ENCODE measurements at places on chromosomes 6 and 20. TPM values are rescaled to one million over a fixed set of nuclear protein-coding genes. Genes with fewer than 3 reads are reported as not detected.

MLN gene
- not detected for total RNA-seq

ABHD16B gene
- not detected for total RNA-seq

SLC13A3 gene
- 0.40 TPM for total RNA-seq

ZNF76 gene
- total RNA-seq: 34.6 TPM

TREML1 gene
- not detected for total RNA-seq

AKIRIN2 gene
- total RNA-seq: 46.4 TPM

GRCh38 chr20:22583773-22584521 lies 425 bp downstream of the FOXA2 start:
- H3K36me3 ChIP-seq: no peaks in the 10 kb centered on the region

DNA sequence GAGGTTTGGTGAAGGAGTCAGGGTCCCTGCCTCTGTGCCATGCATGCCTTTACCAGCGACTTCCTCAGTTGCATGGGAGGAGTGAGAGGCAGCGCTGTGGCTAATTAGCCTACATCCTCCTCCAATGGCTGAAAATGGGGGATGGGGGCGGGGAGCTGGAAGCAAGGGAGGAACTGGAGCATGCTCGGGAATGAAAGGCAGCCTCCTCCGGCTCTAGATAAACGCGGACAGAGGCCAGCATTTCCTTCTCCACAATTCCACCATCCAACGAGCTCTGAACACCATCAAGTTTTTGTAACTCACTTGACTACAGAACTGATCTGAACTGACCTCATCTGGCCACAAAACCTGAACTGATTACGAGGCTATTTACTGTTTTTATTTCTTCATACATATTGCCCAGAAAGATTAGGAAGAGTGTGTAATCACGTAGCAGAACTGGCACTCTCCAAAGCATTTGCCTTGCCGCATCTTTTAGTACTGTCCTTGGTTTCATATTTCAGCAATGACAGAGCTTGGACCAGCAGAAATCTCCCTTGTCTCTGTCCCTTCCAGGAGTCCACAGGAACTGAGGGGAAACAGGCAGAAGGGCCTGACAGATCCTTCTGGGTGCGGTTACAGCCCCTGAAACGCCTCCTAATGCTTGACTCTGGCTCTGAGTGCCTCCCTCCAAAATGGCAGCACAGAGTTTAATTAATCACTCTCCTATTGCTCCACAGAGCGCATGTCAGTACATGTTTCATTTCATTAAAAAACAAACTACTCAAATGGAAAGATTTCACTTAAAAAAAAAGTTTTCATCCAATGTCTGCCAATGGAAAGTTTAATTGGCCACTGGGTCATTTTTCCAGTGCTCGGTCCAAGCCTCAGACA lies 58.2 kb upstream of the TRAF3IP2 start:
- DNase-seq: peak; percentile 38
- H3K27me3 ChIP-seq: no peaks in the 10 kb centered on the region
- peaks cover 27% of the 10 kb centered on the region for H3K4me1 ChIP-seq

GRCh38 chr6:158780246-158780884 lies 38.8 kb downstream of the EZR start:
- H3K36me3 ChIP-seq: peaks cover 30% of the 10 kb centered on the region
- no peaks in the 10 kb centered on the region for H3K27me3 ChIP-seq
- no peak overlapping the region for H3K4me3 ChIP-seq
- H3K4me1 ChIP-seq: peaks cover 12% of the 10 kb centered on the region

GRCh38 chr6:28357036-28357435 lies 7.3 kb downstream of the ZKSCAN3 start:
- H3K4me1 ChIP-seq: peaks cover 34% of the 10 kb centered on the region
- H3K4me3 ChIP-seq: no peak overlapping the region
- no peaks in the 10 kb centered on the region for H3K27me3 ChIP-seq
- H3K36me3 ChIP-seq: no peaks in the 10 kb centered on the region
- peak; percentile 54 for DNase-seq

GRCh38 chr6:52403627-52404026 lies 16.5 kb upstream of the EFHC1 start:
- H3K4me1 ChIP-seq: no peaks in the 10 kb centered on the region
- H3K27me3 ChIP-seq: no peaks in the 10 kb centered on the region
- no peak overlapping the region for H3K27ac ChIP-seq
- no peak for DNase-seq
- H3K36me3 ChIP-seq: no peaks in the 10 kb centered on the region
- no peak overlapping the region for H3K4me3 ChIP-seq

GRCh38 chr20:23870461-23870860 lies 9.1 kb downstream of the CST5 start:
- DNase-seq: no peak
- H3K4me1 ChIP-seq: no peaks in the 10 kb centered on the region
- no peaks in the 10 kb centered on the region for H3K36me3 ChIP-seq
- H3K27me3 ChIP-seq: peaks cover 8% of the 10 kb centered on the region

GRCh38 chr6:11253594-11253993 lies 21.1 kb upstream of the NEDD9 start:
- DNase-seq: no peak
- H3K36me3 ChIP-seq: no peaks in the 10 kb centered on the region
- H3K4me1 ChIP-seq: peaks cover 22% of the 10 kb centered on the region
- no peaks in the 10 kb centered on the region for H3K27me3 ChIP-seq
- H3K4me3 ChIP-seq: no peak overlapping the region

DNA sequence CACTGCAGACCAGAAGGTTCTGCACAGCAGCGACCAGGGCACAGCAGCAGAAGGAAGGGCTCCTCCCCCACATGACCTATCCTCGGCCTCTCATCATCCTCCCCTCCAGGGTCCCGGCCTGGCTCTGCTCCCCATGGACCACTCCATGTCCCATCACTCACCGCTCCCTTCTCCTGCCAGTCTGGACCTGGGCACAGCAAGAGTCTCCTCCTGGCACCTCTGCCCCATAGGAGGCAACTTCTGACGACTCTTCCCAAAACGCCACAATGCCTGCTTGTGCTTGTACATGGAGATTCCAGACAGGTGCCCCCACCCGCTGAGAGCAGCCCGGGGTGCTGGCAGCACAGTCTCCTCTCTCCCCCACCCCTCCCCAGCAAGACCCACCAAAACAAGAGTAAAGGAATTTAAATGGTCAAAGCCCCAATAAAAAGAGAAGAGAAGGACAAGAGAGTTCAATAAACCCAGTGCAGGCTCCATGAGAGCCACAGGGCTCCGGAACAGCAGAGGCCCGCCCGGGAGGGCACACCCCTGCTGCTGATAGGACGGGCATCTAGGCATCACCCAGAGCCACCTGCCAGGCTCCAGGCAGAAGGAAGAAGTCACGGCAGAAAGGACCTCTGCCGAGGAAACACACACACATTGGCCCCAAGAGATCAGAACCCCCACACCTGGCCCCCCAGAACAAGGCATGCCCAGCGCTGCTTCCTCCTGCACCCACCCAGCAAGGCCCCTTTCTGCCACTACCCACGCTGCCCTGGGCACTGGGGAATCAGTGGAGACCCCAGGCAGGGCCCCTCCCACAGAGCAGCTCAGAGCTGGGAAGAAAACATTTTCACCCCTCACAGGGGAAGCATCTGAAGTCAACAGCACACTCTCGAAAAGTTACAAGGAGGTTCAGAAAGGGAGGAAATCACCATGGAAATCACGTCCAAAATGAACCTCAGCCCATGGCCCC lies 15.2 kb downstream of the TAF4 start:
- H3K27me3 ChIP-seq: no peaks in the 10 kb centered on the region
- H3K4me1 ChIP-seq: no peaks in the 10 kb centered on the region
- H3K27ac ChIP-seq: no peak overlapping the region
- H3K4me3 ChIP-seq: no peak overlapping the region
- H3K36me3 ChIP-seq: no peaks in the 10 kb centered on the region

DNA sequence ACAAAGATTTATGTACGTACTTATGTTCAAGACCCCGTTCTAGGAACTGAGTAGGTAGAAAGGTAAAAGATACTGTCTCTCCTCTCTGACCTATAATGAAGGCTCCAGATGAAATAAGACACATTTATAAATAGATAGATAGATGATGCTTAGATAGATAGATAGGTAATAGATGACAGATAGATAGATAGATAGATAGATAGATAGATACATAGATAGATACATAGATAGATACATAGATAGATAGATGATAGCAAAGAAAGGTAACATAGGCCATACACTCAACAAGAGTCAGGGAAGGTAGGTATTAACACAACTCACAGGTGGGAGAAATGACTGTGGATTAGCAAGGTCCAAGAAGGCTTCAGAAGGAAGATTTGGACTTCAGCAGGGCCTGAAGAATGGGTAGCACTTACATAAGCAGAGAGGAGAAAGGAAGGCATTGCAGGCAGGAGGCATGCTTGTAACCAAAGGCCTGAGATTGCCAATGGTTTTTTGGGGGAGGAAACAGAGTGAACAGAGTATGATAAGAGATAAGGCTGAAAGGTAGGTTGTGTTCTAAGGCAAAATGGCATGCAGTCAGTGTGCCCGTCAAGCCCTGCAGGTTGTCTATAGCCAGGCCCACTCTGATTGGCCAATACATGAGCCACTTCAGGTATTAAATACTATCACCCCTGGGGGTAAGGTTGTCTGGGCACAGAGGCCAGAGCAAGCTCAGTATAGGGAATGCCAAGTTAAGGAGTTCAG lies 7.7 kb upstream of the MYB start:
- no peak overlapping the region for H3K27ac ChIP-seq
- DNase-seq: no peak
- no peak overlapping the region for H3K4me3 ChIP-seq
- no peaks in the 10 kb centered on the region for H3K27me3 ChIP-seq
- no peaks in the 10 kb centered on the region for H3K4me1 ChIP-seq

- H3K4me1 ChIP-seq: no peaks in the 10 kb centered on the region
- no peaks in the 10 kb centered on the region for H3K36me3 ChIP-seq
- no peak overlapping the region for H3K27ac ChIP-seq
- H3K27me3 ChIP-seq: no peaks in the 10 kb centered on the region
- no peak overlapping the region for H3K4me3 ChIP-seq
- DNase-seq: no peak
Measured at GRCh38 chr6:39204646-39205244, 24.5 kb downstream of the KCNK5 start.

GRCh38 chr6:108793516-108794251 lies 54.5 kb upstream of the ARMC2 start:
- no peak overlapping the region for H3K27ac ChIP-seq
- no peak overlapping the region for H3K4me3 ChIP-seq
- peaks cover 3% of the 10 kb centered on the region for H3K4me1 ChIP-seq
- no peak for DNase-seq
- H3K36me3 ChIP-seq: no peaks in the 10 kb centered on the region

DNA sequence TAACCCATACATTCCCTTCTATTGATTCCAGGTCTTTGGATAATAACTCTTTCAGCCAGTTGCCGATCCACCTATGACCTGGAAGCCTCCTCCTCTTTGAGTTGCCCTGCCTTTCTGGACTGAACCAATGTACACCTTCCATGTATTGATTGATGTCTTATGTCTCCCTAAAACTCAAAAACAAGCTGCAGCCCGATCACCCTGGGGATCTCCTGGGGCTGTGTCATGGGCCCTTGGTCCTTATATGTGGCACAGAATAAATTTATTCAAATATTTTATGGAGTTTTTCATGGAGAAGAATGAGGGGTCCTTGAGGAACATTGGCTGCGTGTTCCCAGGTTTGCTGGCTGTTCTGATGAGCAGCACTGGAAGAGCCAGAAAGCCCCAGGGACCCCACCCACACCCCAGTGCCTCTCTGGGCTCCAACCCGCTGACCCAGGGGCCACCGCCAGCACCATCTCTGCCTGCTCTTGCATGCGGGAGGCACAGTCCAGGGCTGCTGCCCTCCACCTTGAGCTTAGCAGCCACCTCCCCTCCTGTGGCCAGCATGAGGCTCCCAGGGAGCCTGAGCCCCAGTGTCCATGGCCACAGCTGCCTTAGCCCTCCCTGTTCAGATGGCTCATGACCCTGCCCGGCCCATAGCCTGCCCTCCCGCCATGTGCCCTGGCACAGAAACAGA lies 36.5 kb upstream of the CST7 start:
- H3K27ac ChIP-seq: no peak overlapping the region
- H3K36me3 ChIP-seq: no peaks in the 10 kb centered on the region
- H3K4me1 ChIP-seq: no peaks in the 10 kb centered on the region
- no peaks in the 10 kb centered on the region for H3K27me3 ChIP-seq

- H3K36me3 ChIP-seq: no peaks in the 10 kb centered on the region
- H3K4me3 ChIP-seq: no peak overlapping the region
- DNase-seq: peak; percentile 98
Measured at GRCh38 chr20:52031563-52032303, 159.8 kb downstream of the ZFP64 start.

DNA sequence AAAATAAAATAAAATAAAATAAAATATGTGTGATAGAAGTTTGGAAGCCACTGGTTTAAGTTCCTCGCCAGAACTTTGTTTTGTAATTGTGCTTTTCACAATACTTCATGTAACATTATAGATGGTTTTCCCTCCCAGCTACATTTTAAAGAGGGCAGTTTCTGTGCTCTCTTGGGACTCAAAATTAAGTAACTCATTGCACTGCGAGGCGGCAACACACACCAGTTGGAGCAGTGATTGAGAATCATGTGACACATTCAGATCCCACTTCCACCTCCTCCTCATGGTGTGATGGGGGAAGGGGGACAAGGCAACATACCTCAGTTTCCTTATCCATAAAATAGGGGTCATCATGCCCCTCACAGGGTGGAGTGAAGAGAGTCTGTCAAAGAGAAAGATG lies 7.5 kb downstream of the C2 start:
- no peak overlapping the region for H3K27ac ChIP-seq
- DNase-seq: no peak
- H3K27me3 ChIP-seq: no peaks in the 10 kb centered on the region
- no peaks in the 10 kb centered on the region for H3K36me3 ChIP-seq

DNA sequence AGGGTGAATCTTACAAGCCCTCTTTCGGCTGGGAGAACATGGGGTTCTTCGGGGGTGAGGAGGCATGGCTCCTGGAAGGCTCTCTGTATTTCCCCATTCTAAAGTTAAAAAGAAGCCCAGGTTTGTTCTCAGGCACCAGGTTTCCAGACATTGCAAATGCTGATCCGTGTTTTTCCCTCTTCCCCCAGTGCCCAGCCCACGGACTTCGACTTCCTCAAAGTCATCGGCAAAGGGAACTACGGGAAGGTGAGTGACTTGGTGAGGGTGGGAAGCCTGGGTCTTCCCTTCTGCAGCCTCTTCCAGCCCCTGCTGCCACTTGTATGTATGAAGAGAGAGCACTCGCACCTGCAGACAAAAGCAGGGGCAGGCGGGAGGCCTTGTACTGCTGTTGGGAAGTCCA lies 8.7 kb downstream of the SGK2 start:
- H3K36me3 ChIP-seq: no peaks in the 10 kb centered on the region
- no peaks in the 10 kb centered on the region for H3K27me3 ChIP-seq
- H3K4me3 ChIP-seq: no peak overlapping the region
- no peaks in the 10 kb centered on the region for H3K4me1 ChIP-seq
- DNase-seq: no peak

- no peak overlapping the region for H3K27ac ChIP-seq
- no peak overlapping the region for H3K4me3 ChIP-seq
- no peaks in the 10 kb centered on the region for H3K36me3 ChIP-seq
- no peaks in the 10 kb centered on the region for H3K4me1 ChIP-seq
Measured at GRCh38 chr6:167324111-167324510, 775 bp upstream of the TTLL2 start.

GRCh38 chr6:106066989-106067388 lies 19.1 kb upstream of the PRDM1 start:
- H3K4me1 ChIP-seq: no peaks in the 10 kb centered on the region
- no peak overlapping the region for H3K27ac ChIP-seq
- DNase-seq: no peak
- peaks cover 5% of the 10 kb centered on the region for H3K27me3 ChIP-seq

GRCh38 chr6:139595183-139595582 lies 220.7 kb upstream of the CITED2 start:
- no peaks in the 10 kb centered on the region for H3K36me3 ChIP-seq
- H3K4me1 ChIP-seq: peaks cover 10% of the 10 kb centered on the region
- DNase-seq: no peak
